NCI-H226 (cell line): ENCODE measurements at places on chromosomes 16 and 17.

- no peak for DNase-seq
Observed at GRCh38 chr16:48334325-48334724, 50.9 kb downstream of the SIAH1 start.

GRCh38 chr16:5668553-5668952 is 571.0 kb upstream of the EEF2KMT start:
- DNase-seq, result peak; percentile 81

DNA sequence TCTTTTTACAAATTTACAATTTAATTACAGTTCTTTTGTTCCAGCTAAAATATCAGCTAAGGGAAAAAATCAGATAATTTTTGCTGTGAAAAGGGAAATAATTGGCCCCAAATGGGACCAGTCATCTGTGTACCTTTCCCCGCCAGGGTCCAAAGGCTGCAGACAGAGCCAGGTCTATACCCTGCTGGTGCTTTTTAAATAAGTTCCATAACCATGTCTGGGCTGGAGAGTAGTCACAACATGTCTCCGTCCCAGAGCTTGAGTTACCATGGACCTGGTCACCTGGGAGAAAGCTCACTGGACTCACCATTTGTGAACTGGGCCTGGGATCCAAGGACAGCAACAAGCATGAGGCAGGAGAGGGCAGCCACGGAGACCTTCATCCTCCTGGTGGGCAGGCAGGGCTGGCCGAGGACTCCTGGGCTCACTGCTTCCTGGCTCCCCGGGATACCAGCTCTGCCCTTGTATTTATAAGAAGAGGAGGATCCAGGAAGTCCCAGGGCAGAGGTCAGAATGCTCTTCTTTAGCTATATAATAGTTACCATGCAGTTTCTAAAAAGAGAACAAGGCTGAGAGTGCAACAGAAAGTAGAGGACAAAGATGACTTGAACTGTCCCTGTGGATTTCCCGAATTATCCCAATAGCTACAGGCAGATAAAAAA is at the start of gene CCL15:
Gene CCL15 (minus strand): TSS at position 444 of the 662 bp plus-strand sequence. CDS start 61 bp downstream, at position 383.
- no peak for DNase-seq

DNA sequence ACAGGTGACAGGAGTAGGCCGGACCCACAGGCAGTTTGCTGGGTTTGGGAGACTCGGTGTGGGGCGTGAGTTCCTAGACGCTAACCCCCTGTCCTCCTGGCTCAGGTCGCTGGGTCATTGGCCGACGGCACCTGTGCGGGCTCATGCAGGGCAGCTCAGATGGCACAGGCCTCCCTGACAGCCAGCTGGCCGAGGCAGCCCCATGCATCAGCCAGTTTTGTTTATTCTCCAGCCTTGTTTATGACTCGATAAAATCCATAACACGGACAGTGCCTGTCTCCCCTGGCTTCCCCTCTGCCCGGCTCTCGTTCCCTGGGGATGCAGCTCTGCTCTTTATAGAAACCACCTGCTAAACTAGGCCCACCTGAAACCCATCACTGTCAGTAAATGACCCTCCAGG is 46.0 kb downstream of the SDK2 start:
- DNase-seq, result no peak

DNA sequence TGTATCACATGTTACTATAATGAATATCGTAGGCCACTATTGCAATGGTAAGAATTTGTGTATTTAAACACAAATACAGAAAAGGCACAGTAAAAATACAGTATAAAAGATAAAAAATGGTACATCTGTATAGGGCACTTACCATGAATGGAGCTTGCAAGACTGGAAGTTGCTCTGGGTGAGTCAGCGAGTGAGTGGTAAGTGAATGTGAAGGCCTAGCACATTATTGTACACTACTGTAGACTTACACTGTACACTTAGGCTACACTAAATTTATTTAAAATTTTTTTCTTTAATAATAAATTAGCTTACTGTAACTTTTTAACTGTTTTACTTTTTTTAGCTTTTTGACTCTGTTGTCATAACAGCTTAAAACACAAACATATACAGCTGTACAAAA is 42.5 kb downstream of the AKAP10 start:
- DNase-seq, result no peak

- DNase-seq, result no peak
Observed at GRCh38 chr16:5851393-5851982, 753.9 kb upstream of the EEF2KMT start.

DNA sequence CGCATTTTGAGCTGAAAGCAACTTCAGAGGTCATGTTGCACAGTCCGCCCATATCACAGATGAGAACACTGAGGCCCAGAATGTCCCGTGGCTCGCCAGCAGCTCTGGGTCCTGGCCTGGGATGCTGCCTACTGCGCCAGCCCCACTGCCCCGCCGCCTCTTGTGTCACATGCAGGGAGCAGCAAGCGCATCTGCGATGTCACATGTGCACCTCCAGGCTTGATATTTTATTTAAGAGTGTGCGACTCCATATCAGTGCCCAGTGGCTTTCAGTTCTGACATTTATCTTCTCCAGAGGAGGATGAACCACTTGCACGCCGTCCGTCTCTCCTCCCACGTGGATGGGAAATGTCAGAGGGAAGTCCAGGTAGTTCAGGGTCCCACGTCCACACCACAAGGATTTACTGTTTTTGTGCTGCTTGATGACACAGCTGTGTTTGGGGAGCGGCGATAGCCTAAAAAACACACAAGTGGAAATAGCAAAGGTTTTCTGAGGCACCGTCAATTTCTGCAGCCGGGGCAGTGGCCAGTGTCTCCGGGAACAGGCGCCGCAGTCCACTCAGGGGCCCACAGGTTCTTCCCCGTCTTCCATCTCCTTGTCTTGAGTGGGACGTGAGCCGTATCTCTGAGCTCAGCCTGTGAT is 7.0 kb upstream of the RBFOX3 start:
- no peak for DNase-seq

GRCh38 chr16:19939553-19939952 is 54.9 kb upstream of the GPRC5B start:
- DNase-seq, result no peak

DNA sequence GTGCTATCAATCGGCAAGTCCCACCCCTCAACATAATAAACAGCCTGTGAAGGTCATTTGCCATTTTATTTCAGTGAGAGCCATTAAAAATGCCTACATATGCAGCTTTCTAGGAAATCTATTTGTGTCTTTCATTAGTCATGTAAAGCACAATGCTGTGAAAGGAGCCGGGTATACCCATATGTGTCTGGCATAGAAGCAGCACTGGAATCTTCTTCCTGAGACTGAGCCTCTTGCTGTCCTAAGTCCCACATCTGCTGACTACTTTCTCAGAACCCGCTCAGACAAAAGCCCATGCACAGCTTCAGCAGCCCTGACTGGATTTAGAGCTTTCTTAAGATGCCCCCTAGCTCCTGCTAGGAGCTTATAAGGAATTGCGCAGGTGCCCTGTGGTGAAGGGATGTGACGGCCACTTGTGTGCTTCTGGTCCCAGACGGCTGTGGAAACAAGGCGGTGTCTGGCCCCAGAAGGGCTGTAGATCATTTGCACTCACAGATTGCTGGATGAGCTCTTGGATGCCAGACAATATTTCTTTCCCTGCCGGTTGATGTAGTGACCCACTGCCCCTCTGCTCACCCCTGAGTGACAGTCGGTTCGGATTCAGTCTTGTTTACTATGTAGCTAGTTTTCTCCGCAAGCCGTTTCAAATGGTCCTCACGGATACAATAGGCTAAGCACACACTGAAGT is 172.2 kb downstream of the ANKFN1 start:
- DNase-seq, result no peak

- DNase-seq, result peak; percentile 3
Observed at GRCh38 chr17:68539548-68540467, 27.6 kb downstream of the PRKAR1A start.

GRCh38 chr16:66469291-66469946 is 42.3 kb downstream of the BEAN1 start:
- DNase-seq, result no peak

- DNase-seq, result no peak
Observed at GRCh38 chr16:12511708-12512107, 292.0 kb downstream of the CPPED1 start.

DNA sequence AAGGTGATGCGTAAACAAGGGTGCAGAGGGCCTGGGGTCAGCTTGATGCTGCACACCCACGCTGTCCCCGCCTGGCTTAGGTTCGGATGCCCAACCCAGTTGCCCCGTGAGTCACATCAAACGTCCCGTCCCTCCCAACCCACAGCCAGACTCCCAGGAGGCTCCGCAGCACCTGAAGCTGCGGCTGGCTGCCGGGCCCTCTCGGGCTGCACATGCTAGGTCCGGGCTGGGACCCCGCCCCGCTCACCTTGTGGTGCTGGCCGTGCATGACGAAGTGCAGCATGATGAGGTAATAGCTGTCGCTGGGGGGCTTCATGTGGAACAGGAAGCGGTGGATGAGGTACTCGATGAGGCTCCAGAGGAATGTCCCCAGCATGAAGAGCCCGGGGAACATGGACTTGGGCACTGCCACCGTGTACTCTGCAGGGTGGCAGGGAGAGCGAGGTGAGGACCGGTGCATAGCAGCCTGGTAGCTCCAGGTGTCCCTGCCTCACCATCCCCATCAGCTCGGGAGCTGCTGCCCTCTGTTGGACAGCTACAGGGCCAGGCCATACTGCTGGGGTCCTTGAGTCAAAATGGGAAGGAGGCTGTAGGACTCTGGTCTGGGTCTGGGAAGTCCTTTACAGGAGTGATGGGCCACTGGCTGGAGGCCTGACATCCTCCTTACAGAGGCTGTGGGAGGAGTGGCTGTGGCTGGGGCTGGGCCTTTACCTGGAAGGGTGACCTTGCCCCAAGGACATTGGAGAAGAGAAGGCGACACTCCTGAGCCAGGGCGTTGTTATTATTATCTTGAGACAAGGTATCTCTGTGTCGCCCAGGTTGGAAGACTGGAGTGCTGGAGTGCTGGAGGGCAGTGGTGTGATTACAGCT is 18.3 kb upstream of the MLKL start:
- DNase-seq, result no peak

DNA sequence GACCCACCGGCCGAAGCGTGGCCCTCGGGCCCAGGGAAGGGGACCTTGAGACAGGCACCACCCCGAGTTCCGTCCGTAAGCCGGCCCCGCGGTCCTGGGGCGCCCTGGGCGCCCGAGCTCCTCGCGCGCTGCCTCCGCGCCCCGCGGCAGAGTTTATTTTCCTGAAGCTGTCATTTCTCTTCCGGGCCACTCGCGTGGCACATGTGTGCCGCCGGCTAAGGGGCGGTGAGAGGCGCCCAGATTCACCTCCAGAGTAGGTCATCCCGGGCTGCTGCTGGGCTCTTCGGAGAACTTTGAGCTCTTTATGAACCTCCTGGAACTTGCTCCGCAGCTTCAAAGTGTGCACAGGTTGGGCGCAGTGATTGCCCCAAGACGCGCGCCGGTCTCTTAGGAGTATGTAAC is 489 bp downstream of the ZC3H18 start:
- DNase-seq, result no peak

DNA sequence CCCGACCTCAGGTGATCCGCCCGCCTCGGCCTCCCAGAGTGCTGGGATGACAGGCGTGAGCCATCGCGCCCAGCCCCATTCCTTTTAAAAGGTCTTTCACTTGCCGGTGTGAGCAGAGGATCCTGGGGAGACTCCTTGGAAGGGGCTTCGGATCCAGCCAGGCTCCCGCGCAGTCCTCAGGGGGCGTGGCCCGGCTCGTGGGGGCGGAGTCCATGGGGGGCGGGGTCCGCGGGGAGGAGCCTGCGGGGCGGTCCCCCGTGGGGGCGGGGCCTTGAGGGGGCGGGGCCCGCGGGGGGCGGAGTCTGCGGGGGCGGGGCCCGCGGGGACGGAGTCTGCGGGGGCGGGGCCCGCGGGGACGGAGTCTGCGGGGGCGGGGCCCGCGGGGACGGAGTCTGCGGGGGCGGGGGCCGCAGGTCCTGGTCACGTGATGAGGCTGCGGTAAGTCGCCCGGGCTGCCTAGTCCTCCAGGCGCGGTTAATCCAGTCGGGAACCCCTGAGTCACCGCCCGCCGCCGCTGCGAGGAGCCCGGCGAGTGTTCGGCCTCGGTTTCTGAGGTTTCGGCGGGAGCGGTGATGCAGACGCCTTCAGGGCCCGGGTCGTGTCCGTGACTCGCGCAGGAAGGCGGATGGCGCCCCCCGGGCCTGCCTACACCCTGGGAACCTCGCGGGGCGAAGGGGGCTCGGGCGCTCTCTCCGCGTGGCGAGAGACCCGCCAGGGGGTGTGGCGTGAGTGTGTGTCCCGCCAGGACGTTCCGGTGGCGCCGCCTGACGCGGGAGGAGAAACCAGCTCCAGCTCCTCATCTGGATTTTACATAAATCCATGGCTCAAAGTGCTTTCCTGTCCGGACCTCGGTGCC is 23.6 kb upstream of the ABR start:
- no peak for DNase-seq

DNA sequence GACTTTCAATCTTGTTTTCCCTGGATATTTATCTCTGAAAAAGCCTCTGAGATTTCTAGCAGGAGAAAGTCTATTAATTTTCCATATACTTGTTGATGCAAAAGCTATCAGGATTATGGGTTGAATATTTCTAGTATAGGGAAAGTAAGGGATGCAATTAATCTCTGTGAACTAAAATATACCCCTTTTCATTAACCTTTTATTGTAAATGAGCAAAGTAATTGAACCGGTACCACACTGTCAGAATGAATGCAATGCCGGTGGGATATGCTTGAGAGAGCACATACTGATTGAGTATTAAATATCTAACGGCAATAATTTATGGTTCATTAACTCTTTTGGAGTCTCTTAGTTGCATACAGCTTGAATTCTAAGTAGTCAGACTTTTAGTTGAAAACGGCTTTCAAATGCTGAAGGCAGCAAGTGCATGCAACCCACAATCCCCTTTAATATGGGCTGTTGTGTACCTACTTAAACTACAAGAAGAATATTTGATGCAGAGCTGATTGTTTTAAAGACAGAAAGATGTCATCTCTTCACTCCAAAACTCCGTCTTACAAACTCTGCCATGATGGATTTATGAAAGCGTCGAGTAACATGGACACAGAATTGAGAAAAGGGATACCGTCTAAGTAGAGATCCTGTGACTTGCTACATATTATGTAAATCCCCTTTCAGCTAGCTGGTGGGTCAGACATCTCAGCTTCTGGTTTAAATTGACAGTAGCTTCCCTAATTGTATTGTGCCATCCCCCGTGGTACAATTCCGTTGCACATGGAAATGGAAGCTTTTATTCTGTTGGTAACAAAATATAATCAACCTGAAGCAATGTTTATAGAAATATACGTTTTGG is 141.3 kb upstream of the CDH8 start:
- no peak for DNase-seq

- DNase-seq, result no peak
Observed at GRCh38 chr16:4378161-4378666, 6.6 kb downstream of the VASN start.

DNA sequence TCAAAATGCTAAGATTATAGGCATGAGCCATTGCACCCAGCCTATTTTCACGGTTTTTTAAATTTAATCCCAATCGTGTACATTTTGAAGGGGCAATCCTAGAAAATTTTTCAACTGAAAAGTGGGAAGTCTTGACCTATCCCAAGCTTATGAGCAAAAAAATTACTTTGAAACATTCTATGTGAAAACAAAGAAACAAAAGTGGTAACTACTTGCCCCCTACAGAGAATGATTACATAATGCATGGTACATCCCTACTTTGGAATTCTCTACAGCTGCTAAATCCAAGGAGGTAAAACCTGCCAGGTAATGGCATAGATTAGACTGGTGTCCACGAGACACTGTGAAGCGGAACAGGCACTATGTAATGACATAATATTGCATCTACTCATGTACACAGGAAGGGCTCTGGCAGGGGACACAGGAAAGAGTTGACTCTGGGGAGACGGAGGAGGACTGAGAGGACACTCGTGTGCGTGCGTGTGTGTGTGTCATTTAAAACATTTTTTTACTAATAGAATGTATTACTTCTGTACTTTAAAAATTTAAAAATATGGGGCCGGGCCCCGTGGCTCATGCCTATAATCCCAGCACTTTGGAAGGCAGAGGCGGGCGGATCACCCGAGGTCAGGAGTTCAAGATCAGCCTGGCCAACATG is 15.7 kb downstream of the ASGR2 start:
- DNase-seq, result no peak

- DNase-seq, result peak; percentile 27
Observed at GRCh38 chr17:40122136-40122998, 596 bp downstream of the MSL1 start.
